Cardiac fibroblast (primary cell): ENCODE measurements at places on chromosomes 11 and 22.
A peak's percentile ranks its signal among the peaks of the same experiment; 100 is the strongest.

DNA sequence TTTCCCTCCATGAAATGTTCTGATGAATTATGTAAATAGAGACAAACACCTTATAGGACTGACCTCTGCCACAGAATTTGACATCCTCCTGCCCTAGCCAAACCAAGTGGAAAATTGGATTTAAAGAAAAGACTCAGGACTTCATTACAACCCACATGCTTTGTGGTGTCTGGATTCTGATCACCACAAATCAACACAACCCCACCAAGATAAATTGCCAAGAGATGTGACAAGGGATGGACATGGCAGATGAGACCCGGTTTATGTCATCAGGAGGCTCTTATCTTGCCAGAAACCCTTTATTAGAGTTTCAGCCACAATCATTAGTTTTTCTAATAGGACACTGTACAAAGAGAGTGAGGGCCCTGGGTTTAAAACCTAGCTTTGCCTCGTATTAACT lies 57.9 kb upstream of the SLC6A5 start:
- no peak for DNase-seq

- peak; percentile 62 for DNase-seq
These were observed 355.6 kb downstream of the METTL15 start for GRCh38 chr11:28463826-28464225.

- peak; percentile 26 for DNase-seq
These were observed 16.5 kb upstream of the ETS1 start for GRCh38 chr11:128603752-128604414.

- DNase-seq, result peak; percentile 92
These were observed 5.7 kb downstream of the FTH1 start for GRCh38 chr11:61961570-61962212.

DNA sequence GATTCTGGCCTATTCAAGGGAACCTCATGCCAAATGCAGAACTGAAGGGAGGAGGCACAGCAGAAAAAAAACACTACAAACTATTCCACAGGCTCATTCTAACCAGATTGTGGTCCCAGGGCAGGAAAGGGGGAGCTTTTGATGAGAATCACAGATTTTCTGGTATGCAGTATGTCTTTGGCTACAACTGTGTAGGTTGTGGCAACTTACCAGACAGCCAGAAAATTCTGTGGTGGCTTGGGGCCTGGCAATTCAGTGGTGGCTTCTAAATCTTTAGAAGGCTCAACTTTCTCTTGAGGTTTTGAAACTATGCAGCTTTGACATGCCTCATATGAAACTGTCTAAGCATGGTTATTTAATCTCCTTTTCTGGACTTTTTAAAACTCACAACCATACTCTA lies 850.8 kb upstream of the CCDC90B start:
- no peak for DNase-seq

DNA sequence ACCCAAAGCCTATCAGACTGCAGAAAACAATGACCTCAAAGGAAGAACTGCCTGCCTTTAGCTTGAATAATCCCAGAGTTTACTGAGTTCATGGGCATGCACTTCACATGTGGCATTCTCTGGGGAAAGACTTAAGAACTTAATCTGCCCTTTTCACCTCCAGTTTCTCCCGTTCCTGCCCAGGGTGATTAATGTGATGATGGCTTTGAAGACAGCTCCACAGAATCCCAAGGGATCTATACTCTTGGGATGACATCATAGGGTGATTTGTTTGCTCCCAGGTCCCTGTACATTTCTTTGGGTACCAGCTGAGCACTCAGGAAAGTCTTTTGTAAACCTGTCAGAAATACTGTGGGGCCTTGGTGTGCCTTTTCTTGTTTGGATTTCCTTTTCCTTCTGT lies 14.0 kb downstream of the FJX1 start:
- DNase-seq, result no peak

GRCh38 chr11:18618342-18619025 lies 15.7 kb downstream of the SPTY2D1 start:
- DNase-seq, result peak; percentile 50

- peak; percentile 0 for DNase-seq
These were observed 36.1 kb downstream of the RPUSD4 start for GRCh38 chr11:126175393-126175792.

DNA sequence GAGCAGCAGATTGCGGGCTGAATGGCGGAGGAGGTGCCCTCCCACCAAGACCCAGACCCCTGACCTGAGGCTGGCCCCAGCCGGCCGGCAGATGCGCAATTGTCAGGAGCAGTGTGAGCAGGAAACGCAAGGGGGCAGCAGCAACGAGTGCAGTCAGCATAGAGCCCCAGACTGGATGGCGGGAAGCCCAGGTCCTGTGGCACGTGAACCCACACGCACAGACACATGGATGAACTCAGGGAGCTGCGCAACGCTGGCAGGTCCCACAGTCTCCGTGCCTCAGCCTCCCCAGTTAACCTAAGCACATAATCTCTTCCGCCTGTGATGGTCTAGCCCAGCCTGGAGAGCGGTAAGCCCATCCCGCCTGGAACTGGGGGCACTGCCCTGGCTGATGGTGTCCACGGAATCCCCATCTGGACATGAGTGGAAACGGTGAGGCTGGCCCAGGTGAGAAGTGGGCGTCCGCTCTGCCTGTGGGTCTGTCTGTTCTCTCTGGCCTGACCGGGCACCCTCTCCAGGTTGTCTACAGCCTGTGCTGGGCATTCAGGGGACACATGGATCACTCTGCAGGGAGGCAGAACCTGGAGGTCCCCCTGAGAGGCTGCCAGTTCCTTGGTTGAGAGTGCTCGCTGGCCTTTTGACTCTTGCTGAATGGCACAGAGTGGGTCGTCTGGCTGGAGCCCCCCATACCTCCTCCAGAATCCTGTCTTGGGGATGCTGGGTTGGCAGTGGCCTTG lies 626 bp upstream of the TBX10 start:
- peak; percentile 60 for DNase-seq

DNA sequence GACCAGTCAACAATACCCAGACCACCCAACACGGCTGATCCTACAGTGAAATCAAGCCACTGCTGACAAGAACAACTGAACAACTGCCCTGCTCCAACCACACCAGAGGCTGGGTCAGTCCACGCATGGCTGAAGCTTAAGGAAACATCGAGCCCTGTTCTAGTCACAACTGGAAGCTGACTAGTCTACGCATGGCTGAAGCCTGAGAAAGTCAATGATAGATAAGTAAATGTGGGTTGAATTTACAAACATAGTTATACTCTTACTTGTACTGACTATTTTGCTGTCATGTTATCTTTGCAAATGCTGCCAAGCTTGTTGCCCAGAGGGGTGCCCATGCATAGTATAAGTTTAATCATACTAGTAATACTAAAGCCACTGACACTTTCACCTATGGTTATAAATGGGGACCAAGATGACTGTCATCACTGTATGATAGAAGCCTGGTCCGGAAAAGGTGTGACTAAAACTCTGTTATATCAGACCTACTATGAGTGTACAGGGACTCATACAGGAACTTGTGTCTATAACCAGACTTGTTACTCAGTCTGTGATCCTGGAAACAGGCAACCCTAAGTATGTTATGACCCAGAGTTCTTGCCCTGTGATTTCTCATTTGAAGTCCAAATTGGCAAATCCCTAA lies 43.4 kb upstream of the GLYAT start:
- no peak for DNase-seq

DNA sequence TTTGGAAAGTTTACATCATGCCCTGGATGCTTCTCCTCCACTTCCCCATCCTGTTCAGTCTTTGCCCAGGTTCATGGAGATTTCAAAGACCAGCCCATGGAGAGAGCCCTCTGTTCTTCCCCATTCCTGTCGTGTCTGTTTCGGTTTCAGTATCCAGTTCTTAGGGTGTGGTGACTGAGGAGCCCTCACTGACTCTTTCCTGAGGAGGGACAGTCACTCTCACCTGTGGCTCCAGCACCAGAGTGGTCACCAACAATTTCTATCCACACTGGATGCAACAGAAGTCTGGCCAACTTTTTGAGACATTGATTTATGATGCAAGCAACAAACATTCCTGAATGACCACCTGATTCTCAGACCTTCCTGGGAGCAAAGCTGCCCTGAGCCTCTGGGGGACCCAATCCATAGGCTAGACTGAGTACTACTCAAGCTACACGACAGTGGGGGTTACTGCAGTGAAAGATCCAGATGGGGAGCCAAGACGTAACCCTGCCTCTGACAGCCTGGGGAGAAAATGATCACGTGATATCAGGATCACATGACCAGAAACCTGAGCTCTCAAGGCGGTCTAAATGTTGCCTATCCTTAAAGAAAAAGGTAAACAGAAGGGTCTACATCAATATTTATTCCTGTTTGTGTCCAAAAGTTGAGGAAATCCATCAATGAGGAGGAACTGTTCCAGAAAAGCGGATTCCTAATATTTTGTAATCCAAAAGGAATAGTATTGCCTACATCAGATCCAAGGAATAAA lies 76.2 kb upstream of the VPREB1 start:
- peak; percentile 36 for DNase-seq

GRCh38 chr11:96106645-96107044 lies 182.7 kb upstream of the MTMR2 start:
- DNase-seq, result no peak

DNA sequence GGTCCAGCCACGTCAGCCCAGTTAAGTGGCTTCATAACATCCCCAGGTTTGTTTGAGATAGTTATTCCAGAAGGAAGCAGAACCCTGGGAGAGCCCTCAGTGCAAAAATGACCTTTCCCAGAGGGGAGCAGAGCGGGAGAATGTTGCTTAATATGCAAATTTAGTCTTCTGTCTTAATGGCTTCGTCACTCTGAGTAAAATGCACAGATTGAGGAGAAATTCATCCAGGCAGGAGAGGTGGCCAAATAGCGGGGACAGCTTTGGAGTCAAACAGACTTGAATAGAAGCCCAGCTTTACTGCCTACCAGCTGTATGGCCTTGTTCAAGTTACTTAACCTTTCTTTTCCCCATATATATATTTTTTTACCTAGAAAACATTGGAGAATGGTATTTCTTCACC lies 12.3 kb upstream of the NRGN start:
- no peak for DNase-seq

GRCh38 chr11:75262436-75262835 lies 21.9 kb downstream of the TPBGL start:
- DNase-seq, result no peak

- DNase-seq, result peak; percentile 68
These were observed 11.1 kb upstream of the MYH9 start for GRCh38 chr22:36398601-36399471.

- no peak for DNase-seq
These were observed 29.5 kb upstream of the TESMIN start for GRCh38 chr11:68780829-68781228.

DNA sequence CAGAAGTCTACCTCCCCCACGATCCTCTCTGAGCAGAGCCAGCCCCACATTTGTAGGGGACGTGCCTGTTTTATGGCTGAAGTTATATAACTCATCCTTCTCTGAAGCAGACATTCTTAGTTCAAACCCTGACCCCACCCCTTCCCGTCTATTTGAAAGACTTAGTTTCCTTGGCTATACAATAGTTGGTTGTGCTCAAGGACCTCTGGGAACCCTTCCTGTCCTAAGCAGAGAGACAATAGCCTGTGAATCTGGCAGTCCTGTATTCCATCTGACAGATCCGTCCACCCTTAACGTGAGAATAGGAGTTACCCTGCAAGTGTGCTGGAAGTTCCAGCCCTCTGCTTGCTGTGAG lies 75.2 kb downstream of the MN1 start:
- DNase-seq, result no peak

DNA sequence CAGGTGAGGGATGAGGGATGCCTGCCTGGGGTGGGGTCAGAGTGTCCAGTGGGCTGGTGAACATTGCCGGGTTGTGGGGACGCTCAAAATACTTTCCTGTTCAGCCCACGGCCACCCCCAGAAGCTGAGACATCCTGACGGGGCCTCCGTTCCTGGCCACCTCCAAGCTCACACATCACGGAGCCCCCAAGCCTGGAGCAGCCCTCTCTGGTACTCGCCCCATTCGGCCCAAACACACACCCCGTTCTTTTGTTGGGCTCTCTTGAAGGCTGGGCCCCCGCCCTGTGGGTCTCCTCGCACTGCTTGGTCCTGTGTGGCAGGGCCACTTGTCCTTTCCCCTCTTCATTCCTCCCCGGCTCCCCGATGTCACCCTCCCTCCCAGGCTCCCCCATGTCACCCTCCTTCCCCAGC lies 442.6 kb downstream of the TBC1D22A start:
- no peak for DNase-seq

DNA sequence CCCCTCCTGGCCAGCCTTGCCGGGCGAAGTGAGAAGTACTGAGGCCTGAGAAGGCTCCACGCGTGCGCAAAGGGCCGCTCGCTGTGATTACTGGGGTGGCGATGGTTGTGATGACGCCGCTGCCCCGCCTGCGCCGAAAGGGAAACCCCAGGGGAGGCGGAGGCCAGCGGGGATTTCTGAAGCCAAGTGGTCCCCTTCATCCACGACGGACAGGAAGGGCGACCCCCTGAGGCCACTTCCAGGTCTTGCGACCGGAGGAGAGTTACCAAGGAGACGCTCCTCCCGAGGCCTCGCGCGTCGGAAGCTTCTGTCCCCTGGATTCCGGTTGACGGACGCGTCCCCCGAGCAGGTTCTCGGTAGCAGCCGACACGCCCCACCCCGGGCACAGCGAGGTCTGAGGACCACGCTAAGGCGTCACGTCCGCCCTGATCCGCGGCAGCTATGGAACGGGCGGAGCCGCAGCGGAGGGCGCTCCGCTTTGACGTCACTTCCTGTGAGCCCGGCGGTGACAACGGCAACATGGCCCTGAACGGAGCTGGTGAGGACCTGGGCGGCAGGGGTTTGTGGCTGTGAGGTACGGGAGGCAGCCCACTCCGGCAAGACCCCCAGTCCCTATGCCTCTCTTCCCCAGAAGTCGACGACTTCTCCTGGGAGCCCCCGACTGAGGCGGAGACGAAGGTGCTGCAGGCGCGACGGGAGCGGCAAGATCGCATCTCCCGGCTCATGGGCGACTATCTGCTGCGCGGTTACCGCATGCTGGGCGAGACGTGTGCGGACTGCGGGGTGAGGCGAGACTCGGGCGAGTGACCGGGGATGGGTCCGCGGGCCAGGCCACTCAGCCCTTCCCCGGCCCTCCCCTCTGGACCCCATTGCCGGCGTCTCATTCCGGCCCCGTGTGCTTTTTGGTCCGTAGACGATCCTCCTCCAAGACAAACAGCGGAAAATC lies at the start of gene ZNRD2:
Gene ZNRD2, plus strand, starts transcription at position 505 of the 946 bp plus-strand sequence. Its CDS starts 15 bp downstream, at position 520.
- DNase-seq, result peak; percentile 99

- peak; percentile 99 for DNase-seq
These were observed 13.3 kb downstream of the CREB3L1 start for GRCh38 chr11:46290598-46291309.

DNA sequence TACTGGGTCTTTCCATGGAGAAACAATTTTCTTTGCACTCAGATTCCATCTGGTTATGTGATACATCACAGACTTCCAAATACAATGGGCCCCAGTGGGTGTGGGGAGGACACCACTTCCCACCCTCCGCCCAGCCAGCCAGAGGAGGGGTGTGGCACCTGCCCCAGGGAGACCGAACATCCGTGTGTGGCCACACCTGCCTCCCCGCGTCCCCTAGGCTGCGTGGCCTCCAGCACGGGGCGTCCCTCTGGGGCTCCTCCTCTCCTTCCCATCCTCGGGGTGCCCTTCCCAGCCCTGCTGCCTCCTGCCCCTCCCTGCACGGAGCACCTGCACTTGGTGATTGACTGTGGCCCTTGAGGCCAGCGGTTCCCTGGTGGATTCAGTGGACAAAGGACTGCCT lies 49.1 kb downstream of the CERK start:
- DNase-seq, result no peak
